ENCODE measurements at places on chromosomes 4 and X.

DNA sequence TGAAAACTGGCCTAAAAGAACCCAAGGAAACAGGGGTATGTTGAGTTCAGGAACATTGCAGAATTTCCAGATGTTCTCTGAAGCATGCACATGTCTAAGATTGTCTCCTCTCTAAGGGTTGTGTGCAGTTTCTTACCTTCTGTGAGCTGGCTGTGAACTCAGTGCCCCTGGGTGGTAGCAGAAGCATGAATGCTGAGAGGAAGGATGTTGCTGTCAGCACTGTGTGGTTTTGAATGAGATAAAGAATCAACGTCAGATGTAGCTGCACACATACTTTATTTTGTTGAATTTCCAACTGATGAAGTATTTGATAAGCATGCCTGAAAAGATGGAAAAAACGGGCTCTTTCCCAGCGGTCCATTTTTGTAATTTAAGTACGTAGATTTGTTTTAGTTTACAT lies 23.8 kb upstream of the CD38 start:
- no peak for DNase-seq

DNA sequence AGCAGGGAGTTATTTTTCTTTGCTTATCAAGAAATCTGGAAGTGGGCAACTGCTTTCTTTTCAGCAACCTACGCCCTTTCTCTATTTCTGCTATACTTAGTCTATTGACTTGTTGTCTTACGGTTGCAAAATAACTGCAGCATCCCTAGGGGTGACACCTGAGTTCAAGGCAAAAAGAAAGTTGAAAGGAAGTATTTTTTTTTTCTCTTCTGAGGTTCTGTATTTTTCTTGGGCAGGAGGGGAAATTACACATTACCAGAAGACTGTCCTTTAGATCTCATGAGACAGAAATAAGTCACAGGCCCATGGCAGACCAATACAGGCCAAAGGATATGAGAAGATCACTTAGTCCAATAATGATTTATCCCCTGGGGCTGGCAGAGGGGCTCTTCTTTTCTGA lies 204.7 kb upstream of the CASK start:
- no peak for DNase-seq

DNA sequence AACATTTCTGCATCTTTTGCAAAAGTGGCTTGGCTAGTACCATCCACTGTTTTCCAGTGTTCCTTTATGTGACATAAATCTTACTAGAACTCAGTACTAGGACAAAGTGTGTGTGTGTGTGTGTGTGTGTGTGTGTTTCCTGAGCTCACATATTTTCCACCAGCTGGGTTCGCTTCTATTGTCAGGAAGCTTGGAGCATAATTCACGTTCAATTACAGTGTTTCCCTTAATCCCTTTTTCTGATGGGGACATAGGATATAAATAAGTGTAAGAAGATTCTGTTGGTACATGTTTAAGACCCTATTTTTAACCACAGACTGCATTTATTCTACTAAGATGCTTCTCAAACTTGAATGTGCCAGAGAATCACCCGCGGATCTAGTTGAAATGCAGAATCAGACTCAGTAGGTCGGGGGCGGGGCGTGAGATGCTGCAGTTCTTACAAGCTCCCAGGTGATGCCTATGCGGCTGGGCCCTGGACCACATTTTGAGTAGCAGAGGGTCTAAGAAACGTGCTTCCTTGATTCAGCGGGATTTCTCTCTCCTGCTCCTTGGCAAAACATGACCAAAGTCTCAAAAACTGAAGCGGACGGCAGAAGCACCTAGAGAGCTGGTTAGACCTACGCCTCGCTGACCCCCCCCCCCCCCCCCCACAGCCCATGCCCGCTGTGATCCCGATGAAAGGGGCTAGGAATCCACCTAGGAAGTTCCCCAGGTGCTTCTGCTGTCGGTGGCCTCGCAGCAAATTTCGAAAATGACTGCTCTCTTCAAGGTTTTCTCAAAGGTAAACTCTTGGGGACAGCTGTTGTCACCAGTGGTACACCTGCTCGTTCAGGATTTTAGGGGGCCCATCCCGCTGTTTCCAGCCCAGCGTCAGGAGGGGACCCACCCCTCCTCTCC lies 797 bp downstream of the CD99L2 start:
- peak; percentile 12 for DNase-seq

DNA sequence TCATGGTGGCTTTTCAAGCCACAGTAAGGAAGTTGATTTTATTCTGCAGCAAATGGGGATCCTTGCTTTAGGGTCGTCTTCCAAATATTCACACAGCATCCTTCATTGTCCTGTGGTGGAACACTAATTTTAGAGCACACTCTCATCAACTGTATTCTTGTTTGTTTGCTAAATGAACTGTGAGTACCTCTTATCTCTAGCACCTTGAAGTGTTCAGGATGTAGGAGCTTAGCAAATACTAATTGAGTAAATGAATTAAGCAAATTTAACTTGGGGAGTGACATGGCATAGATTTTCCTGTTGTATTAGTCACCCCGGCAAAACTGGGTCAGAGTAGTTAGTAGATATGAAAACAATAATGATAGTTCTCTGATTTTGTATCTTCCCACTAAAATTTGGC lies 156.9 kb downstream of the UBE2NL start:
- no peak for DNase-seq

GRCh38 chr4:73309211-73309610 lies 50.6 kb upstream of the ANKRD17 start:
- no peak for DNase-seq

DNA sequence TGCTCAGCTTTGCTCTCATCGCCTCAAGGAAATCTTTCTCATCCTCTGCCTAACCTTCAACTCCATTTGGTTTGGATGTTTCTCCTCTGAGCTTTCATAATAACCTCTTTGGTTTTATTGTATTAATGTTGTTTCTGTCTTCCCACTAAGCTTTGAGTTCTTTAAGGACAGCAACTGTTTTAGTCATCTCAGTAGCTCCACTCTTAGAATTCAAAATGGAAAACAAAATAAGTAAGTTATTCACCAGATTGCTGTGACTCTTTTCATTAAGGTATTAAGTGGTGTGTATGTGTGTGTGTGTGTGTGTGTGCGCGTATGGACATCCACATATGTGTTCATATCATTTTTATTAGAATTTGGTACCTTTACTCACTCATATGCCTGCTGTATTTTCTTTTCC lies 279.2 kb upstream of the BOD1L1 start:
- DNase-seq = no peak

DNA sequence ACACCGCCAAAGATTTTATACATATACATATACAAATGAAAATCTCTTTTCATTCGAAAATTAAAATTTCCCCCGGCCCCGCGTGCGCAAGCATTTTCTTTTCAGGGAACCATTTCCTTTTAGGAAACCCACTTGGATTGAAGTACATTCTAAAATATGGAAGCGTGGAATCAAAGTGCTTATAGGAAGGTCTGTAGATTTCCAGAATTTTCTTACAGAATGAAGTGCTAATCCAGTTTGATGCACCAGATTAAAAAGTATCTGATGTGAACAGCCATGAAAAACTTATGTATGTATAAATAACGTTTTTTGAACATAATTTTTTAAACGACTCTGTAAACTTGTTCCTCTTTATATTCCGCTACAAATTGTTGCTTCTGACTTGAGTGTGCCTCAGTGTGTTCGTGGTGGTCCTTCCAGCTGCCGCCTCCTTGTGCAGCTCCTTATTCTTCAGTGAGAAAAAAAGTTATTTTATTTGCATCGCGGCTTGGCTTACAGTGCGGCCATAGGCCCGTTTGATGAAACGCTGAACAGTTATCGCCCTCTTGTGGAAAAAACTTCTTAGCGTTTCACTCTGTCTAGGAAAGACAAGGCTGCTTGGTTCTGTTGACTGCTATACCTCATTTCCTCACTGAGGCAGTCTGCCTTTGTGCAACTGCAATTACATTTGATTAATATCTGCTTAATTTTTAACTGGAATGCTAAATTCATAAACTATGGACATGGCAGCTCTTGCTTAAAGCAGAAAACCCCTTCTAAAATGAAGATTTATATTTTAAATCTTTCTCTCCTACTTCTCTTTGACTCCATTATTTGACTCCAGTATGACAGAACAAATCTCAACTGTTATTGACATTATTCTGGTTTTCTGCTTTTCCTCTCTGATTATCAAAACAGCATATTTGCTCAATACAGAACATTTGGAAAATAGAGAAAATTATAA lies 4.7 kb upstream of the NKX6-1 start:
- DNase-seq = no peak

DNA sequence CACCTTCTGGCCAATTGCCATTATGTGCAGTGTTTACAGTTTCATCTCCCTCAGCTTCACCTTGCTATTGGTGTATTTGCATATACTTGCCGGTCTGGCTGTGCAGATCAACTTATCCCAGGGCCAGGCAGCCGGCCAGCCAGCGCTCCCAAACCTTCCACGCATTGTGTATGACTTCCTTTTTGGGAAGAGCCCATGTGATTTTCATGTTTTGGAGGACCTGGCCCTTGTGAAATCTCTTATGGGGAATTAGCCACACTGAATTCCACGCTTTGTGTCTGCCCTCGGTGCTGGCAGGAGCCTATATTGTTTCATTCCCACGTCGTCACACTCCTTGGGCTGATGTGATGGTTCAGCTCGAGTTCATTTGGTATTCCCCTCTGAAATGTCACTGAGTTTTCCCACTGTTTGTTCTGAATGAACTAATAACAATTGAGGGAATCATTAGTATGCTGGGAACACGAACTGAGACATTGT lies 6.0 kb upstream of the PDLIM3 start:
- no peak for DNase-seq

DNA sequence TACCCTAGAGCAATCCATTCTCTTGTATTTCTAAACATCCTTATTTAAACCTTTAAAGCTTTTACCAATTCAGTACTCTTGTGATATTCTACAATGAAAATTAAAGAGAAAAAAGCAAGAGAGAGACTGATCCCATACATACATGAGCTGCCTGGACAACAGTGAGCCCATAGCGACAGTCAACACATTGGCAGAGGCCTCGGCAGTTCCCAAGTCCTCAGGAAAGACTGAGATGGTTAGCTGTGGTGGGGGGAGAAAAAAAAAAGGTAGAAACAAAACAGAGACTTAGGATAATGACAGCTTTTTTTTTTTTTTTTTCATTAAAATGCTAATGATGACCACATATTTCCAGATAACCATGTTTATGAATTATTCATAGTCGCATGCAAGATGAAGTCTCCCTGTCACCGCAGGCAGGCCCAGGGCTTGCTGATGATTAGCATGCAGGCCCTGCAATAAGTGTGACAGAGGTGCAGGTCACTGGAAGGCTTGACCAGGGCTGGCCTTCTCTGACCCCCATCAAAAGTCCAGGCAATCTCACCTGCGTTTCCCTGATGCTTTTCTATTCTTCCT lies 148.8 kb downstream of the APBB2 start:
- DNase-seq = no peak

GRCh38 chr4:129972257-129972656 lies 876.3 kb downstream of the C4orf33 start:
- DNase-seq = no peak

DNA sequence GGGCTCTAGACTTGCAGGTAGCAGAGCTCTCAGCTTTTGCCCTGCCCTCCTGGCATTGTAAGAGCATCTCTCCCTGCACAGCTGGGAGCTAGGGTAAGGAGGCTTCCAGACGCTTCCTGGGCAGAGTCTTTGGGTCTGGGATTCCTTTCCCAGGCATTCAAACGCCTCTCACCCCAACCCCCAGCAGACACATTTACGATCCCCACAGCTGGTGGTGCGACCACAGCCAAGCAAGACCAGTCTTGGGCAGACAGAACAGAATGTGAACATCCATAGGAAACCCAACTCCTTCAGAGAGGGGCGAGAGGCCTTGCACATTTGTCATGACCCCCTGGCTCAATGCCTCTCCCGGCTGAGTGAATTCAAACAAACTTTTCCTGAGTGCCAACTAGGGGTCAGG lies 38.1 kb upstream of the CD99L2 start:
- no peak for DNase-seq

DNA sequence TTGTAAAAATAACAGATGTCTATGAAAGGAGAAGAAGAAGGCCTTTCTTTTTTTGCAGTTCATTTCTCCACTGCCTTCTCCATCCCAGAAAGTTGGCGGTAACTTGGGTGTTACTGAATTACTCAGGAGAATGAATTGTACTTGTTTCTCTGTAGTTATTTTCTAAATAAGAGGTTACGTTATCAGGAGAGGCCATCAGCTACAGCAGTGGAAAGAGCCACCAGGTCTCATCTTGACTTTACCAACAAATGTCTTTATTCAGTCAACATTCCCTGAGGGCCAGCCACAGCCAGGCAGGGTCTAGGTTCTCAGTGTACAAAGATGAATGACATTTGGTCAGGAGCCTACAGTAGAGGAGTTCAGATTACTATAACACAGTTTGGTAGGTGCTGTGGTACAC lies 8.1 kb downstream of the HADH start:
- DNase-seq = no peak

DNA sequence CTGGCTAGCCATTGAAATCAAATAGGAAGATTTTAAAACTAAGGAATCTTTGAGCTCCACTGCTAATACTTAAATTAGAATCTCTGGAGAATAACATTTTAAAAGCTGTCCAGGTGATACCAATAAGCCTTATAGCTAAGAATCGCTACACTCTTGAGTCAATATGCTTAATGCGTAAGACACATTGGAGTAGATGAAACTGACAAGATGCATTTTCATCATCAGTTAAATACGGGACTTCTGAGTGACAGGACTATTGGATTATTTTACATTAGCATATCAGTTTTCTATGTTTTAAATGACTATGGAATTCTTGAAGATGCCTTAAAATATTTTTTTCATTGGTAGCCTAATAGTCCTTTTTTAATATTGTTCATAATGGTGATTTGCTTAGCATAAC lies 80.2 kb downstream of the ATOH1 start:
- no peak for DNase-seq

DNA sequence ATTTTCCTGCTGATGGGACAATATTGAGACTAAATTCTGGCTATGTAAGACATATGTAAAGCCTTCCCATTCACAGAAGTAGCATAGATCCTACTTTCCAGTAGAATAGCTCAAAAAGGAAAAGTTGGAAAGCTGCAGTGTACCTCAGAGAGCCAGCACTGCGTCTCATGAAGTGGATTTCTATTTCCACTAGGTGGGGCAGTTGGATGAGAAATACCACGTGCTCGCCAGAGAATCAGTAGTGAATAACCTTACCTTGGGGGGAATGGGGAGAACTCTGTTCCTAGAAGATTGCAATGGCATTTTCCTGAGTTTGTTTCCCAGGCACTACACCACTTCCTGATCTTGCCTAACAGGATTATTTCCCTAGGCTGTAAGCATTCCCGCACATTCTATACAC lies 907.1 kb downstream of the FSTL5 start:
- DNase-seq = no peak
